Amniotic stem cell (primary cell): ENCODE measurements at places on chromosomes 11 and 22.

- no peak for DNase-seq
These were observed 5.1 kb upstream of the LMO1 start for GRCh38 chr11:8268530-8269400.

DNA sequence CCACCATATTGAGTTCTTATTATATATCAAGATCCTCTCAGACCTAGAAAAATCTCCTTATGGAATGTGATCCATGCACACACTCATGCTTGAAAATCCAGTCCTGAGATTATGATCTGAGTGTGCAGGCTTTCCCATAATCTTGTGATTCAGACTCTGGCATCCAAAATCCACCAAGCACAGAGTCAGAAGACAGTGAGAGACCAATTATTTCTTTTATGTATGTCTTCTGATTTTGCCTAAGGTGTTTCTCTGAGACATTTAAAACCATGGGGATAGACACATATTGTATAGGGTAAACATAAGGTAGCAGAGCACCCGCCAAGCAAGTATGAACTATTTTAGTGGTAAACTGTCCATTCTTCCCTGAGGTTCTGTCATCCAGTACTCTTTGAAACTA lies 52.0 kb upstream of the MMP13 start:
- DNase-seq, result peak; percentile 25

GRCh38 chr11:844693-845644 lies 2.3 kb downstream of the TSPAN4 start:
- DNase-seq, result peak; percentile 61

GRCh38 chr11:89521792-89522191 lies 30.6 kb upstream of the NOX4 start:
- DNase-seq, result no peak

DNA sequence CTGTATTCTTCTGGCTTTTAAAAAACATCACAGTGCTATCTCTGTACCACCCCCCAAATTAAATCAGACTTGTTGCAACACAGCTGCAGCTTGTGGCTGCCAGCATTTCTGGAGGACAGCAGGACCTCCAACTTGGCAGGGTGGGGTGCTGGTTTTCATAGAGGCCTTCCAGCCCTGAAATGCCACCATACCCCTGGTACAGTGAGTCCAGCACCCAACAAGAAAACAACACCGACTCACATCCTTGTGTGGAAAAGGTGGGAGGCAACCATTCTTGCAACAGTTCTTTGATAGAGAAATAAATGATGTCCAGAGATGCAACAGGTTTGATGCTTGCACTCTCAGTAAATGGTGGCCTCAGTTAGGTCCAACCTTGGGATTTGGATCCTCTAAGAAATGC lies 96.0 kb downstream of the ABTB2 start:
- DNase-seq, result no peak

GRCh38 chr11:59756845-59757244 lies 1.7 kb downstream of the STX3 start:
- no peak for DNase-seq

GRCh38 chr22:27412866-27413445 lies 388.6 kb downstream of the MN1 start:
- DNase-seq, result no peak

DNA sequence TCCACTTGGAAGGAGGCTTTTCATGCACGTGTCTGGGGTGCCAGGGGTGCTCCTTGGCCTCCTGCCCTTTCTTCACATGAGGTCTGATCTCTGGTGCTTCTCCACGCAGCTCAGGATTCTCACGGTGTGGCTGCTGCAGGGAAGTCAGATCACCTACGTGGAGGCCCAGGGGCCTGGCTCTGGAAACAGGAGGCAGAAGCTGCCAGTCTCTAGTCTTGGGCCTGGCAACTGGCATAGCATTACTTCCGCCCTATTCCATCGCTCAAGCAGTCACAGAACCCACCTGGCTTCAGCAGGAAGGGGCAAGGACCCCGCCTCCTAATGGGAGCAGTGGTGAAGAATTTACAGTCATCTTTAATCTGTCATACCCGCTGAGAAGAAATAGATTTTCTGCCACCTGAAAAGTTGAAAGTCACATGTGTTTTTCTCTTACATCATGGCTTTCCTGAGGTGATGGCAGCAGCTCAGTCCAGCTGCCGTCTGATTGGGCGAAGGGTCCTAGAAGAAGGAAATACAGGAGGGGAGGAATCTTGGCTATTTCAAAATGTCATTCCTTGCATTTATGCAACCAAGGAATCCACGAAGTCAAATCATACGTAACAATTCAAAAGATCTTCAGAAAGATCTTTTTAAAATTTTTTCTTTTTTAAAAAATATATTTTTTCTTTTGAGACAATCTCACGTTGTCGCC lies 50.1 kb upstream of the DKK3 start:
- no peak for DNase-seq

- DNase-seq, result no peak
These were observed 1.3 kb downstream of the BMAL1 start for GRCh38 chr11:13278609-13279486.

DNA sequence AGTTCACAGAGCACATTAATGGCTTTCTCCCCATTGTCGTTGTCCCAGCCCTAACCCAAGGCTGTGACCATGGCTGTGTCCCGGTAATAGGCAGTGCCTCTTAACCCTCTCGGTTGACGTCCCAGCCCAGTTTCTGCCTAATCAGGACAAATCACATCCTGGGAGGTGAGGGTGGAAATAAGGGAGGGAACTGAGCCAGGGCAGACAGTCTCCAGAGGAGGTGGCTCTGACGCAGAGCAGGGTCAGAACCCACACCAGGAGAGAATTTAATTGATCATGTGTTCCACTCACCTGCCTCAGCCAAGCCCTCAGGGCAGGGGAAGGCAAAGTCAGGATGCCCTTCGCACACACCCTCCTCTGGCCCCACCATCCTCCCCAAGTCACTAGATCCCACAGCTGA lies 17.0 kb downstream of the SLC43A1 start:
- DNase-seq, result no peak

- no peak for DNase-seq
These were observed 2.8 kb downstream of the PDGFB start for GRCh38 chr22:39241794-39242594.

DNA sequence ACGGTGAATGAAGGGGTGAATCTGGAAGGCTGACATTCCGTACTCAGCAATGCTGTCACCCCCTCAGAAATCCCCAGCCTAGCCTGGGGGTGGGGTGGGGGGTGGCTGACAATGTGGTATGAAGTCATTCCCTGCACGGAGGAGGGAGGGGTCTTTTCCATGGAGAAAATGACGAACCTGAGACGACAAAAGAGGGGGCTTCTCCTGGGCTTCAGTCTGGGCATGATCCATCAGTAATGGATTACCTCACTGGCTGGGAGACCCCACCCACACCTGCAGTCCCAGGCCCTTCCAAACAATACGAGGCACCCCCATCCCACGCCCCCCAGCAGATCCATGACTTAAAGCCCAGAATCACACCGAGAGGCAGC lies 1.0 kb downstream of the KIAA0930 start:
- no peak for DNase-seq
